CD14-positive monocyte (primary cell): ENCODE measurements at places on chromosomes 2 and 18.

DNA sequence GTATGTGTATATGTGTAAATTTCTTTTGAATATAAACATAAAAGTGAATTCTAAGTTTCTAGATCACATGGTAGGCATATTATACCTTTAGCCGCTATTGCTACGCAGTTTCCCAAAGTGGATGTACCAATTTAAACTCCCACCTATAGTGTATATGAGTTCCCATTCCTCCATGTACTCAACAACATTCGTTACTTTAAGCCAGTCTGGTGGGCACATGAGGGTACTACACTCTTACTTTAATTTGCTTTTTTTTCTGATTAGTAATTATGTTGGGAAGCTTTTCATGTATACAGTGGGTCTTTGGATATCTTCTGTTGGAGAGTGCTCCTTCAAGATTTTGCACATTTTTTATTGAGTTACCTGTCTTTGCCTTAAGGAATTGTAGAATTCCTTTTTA, 683.8 kb downstream of the ERBB4 start:
- DNase-seq, result no peak

GRCh38 chr2:57701391-57701791, 345.2 kb upstream of the VRK2 start:
- DNase-seq, result no peak

GRCh38 chr2:168118733-168119514, 128.5 kb downstream of the STK39 start:
- DNase-seq, result peak; percentile 65

- DNase-seq, result peak; percentile 20
Observed at GRCh38 chr2:99725820-99726219, 236.0 kb upstream of the REV1 start.
